ENCODE measurements at places on chromosomes 16 and 17. TPM values are rescaled to one million over a fixed set of nuclear protein-coding genes. Genes with fewer than 3 reads are reported as not detected.

DNA sequence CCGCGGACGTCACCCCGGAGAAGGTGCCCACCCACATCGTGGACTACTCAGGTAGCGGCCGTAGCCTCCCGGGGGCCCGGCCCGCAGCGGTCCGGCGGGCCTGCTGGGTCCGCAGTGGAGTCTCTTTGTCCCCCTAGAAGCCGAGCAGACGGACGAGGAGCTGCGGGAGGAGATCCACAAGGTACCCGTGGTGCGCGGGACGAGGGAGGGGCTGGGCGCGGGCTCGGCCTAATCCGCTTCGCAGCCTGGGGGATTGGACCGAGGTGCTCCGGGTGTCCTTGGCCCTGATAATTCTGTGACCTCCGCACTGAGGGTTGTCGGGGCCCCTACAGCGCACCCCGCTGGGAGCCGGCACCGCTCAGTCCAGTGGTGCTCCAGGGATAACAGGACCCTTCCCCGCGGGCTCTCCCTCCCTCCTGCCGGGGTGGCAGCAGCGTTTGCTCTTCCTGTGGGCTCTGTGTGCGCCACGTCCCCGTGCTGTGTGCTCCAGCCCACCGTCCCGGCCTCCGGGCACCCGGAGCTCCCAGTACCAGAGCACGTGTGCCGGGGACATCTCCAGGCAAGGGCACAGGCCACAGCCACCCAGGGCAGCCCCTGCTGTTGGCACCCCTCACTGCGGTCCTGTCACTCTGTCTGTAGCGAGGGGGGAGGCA is 713 bp downstream of the RHOT2 start:
- no peak for DNase-seq

DNA sequence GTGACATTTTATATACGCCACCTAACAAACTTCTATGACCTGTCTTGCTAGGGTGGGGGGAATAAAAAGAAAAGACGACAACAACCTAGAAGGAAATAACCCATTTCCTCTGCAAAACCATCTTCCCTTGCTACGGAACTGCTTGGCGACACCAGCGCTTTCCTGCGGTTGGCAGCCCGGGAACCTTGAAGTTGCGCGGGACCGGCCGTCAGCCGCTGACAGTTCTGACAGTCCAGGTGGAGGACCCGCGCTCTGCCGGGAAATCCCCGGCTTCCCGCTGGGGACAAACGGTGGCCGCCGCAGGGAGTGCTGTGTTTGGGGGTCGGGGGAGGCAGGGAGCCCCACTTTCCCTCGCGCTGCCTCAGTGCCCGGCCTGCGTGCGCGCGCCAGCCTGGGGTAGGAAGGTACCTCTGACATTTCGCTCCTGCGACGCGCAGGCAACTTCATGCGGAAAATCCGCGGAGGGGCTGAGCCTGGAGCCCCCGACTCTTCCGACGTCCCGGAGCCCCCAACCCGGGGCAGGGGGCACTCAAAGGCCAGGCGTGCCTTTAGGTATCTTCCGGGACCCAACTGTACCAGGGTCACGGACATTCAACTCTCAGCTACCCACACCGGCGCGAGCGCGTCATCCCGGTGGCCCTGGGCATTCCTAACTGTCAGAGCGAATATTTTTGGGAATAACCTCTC is 516 bp downstream of the SLC16A6 start:
- peak overlapping the region; percentile 88 for H3K27ac ChIP-seq
- H3K4me1 ChIP-seq: peaks cover 13% of the 10 kb centered on the region
- peak; percentile 44 for DNase-seq

- peaks cover 3% of the 10 kb centered on the region for H3K4me1 ChIP-seq
- no peak overlapping the region for H3K4me3 ChIP-seq
- no peak for DNase-seq
- no peak overlapping the region for H3K27ac ChIP-seq
Measured at GRCh38 chr16:4747906-4748681, 13.8 kb downstream of the DNAAF8 start.

DNA sequence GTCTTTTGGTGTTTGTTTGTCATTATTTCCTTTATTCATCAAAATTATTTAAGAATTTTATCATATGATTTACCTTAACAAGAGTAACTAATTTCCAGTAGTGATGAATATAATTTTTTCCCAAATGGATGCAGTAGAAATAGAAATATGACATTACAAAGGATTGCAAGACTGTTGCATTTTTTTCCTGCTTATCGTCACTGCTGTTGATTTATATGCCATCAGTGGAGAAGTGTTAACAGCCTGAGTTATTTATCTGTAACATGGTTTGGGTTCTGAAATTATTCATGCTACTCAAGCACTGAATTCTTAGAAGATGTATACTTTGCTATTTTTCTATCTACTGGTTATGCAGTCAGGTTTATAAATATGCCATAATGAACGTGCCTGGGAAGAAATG is 68.6 kb downstream of the TMEM100 start:
- no peaks in the 10 kb centered on the region for H3K4me1 ChIP-seq
- no peaks in the 10 kb centered on the region for H3K36me3 ChIP-seq
- no peak overlapping the region for H3K27ac ChIP-seq

DNA sequence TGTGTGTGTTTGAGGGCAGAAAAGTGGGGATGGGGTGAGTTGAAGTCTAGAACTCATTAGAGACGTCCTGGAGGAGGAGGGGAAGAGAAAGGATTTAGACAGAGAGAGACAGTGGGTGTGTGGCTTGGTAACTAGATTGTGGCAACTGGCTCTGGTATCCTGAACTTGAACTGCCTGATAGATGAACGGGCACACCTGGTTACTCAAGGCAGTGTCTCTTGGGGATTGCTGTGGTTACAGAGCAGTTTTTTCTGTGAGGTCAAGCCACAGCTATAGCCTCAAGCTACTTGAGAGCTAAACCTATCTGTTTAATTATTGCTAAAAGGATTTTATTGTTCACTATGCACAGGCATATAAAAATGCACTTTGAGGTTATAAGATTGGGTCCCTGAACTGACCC is 29.8 kb upstream of the MYH2 start:
- no peaks in the 10 kb centered on the region for H3K27me3 ChIP-seq
- H3K4me1 ChIP-seq: no peaks in the 10 kb centered on the region
- no peak for DNase-seq
- H3K27ac ChIP-seq: peak overlapping the region; percentile 41

DNA sequence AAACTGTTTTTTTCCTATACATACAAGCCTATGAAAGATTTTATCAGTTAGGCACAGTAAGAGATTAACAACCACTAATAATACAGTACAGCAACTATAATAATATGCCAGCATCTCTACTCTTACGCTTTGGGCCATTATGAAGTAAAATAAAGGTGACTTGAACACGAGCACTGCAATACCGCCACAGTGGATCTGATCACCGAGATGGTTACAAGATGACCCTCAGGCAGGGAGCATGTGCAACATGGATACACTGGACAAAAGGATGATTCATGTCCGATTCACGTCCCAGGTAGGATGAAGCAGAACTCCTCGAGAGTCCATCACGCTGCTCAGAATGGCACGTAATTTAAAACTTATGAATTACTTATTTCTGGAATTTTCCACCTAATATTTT is 10.5 kb downstream of the PELP1 start:
- no peak overlapping the region for H3K27ac ChIP-seq
- no peaks in the 10 kb centered on the region for H3K27me3 ChIP-seq
- no peak for DNase-seq
- H3K4me1 ChIP-seq: no peaks in the 10 kb centered on the region
- no peak overlapping the region for H3K4me3 ChIP-seq
- H3K36me3 ChIP-seq: peaks cover 16% of the 10 kb centered on the region

GRCh38 chr17:46958041-46958591 is 20.9 kb downstream of the RPRML start:
- H3K4me1 ChIP-seq: no peaks in the 10 kb centered on the region
- no peak for DNase-seq
- no peaks in the 10 kb centered on the region for H3K36me3 ChIP-seq
- no peak overlapping the region for H3K4me3 ChIP-seq
- no peaks in the 10 kb centered on the region for H3K27me3 ChIP-seq

GRCh38 chr17:21298056-21298982 is 13.8 kb downstream of the MAP2K3 start:
- DNase-seq: no peak
- H3K36me3 ChIP-seq: no peaks in the 10 kb centered on the region
- H3K27ac ChIP-seq: peak overlapping the region; percentile 96
- no peaks in the 10 kb centered on the region for H3K27me3 ChIP-seq

- peaks cover 22% of the 10 kb centered on the region for H3K4me1 ChIP-seq
- H3K27ac ChIP-seq: no peak overlapping the region
- no peaks in the 10 kb centered on the region for H3K27me3 ChIP-seq
- H3K36me3 ChIP-seq: no peaks in the 10 kb centered on the region
- no peak overlapping the region for H3K4me3 ChIP-seq
- DNase-seq: no peak
Measured at GRCh38 chr17:15303851-15304250, 37.5 kb downstream of the TEKT3 start.

- H3K4me3 ChIP-seq: no peak overlapping the region
- peaks cover 5% of the 10 kb centered on the region for H3K27me3 ChIP-seq
- no peaks in the 10 kb centered on the region for H3K4me1 ChIP-seq
- no peak for DNase-seq
- H3K36me3 ChIP-seq: no peaks in the 10 kb centered on the region
Measured at GRCh38 chr17:10166176-10166935, 32.0 kb downstream of the GAS7 start.

GRCh38 chr17:5897275-5897911 is 172.8 kb upstream of the WSCD1 start:
- no peaks in the 10 kb centered on the region for H3K36me3 ChIP-seq
- DNase-seq: no peak
- no peak overlapping the region for H3K4me3 ChIP-seq
- H3K27ac ChIP-seq: no peak overlapping the region

DNA sequence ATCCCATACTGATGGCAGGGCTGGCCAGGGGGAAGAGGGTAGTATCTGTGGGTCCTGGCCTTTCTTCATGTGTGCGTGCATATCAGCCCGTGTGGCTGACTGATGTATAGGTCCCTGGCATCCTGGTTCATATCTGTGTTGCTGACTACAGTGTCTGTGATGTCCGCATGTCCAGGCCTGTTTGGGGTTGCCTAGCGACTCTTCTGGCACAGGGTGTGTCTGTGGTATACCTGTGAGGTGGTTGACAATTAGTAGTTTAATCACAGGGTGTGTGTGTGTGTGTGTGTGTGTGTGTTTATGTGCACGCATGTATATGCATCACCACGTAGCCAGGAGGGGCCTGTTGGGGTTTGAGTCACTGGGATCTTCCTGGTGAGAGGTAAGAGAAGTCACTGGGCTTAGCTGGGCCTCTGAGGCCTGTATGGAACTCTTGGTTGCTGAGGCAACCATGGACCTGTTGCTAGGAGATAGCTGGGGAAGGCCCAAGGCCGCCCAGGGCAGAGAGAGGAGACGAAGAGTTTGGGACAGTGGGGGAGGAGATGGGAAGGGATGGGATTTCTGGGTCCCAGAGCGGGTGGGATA is 603 bp upstream of the TMEM95 start:
- DNase-seq: no peak
- no peak overlapping the region for H3K4me3 ChIP-seq
- peaks cover 31% of the 10 kb centered on the region for H3K4me1 ChIP-seq
- H3K27me3 ChIP-seq: no peaks in the 10 kb centered on the region
- H3K36me3 ChIP-seq: no peaks in the 10 kb centered on the region
- H3K27ac ChIP-seq: no peak overlapping the region

DNA sequence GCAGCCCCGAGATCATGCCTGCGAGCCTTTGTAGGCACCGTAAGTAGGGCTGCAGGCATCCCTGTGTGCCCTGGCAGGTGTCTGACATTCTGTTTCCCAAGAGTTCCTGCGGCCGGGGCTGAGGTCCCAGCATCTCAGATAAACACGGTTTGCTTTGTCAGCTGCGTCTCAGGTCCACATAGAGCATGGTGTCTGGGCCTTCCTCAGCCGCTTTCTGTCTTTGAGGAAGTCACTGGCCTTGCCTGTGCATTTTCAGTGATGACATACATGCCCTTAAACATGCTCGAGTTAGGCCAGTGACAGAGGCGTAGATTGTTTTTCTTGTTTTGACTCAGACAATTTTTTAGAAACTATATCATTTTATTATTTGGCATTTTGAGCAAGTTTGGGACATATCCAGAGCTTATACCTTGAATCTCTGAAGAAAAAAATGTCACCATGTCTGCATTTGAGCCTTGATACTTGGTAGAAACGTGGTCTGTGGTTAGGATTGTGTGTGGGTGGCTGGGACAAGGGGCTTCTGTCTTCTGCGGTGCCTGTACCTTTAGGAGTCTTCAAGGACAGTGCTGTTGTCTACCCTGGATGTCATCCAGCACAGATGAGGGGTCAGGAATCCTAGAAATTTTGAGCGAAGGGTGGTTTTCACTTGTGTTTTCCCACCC is 105.8 kb downstream of the SNX29 start:
- no peak overlapping the region for H3K4me3 ChIP-seq
- H3K36me3 ChIP-seq: peaks cover 16% of the 10 kb centered on the region
- H3K27ac ChIP-seq: no peak overlapping the region

- H3K36me3 ChIP-seq: no peaks in the 10 kb centered on the region
- H3K27ac ChIP-seq: no peak overlapping the region
- H3K4me1 ChIP-seq: no peaks in the 10 kb centered on the region
- no peak overlapping the region for H3K4me3 ChIP-seq
- DNase-seq: no peak
- H3K27me3 ChIP-seq: no peaks in the 10 kb centered on the region
Measured at GRCh38 chr17:73571511-73572130, 72.6 kb downstream of the SDK2 start.

DNA sequence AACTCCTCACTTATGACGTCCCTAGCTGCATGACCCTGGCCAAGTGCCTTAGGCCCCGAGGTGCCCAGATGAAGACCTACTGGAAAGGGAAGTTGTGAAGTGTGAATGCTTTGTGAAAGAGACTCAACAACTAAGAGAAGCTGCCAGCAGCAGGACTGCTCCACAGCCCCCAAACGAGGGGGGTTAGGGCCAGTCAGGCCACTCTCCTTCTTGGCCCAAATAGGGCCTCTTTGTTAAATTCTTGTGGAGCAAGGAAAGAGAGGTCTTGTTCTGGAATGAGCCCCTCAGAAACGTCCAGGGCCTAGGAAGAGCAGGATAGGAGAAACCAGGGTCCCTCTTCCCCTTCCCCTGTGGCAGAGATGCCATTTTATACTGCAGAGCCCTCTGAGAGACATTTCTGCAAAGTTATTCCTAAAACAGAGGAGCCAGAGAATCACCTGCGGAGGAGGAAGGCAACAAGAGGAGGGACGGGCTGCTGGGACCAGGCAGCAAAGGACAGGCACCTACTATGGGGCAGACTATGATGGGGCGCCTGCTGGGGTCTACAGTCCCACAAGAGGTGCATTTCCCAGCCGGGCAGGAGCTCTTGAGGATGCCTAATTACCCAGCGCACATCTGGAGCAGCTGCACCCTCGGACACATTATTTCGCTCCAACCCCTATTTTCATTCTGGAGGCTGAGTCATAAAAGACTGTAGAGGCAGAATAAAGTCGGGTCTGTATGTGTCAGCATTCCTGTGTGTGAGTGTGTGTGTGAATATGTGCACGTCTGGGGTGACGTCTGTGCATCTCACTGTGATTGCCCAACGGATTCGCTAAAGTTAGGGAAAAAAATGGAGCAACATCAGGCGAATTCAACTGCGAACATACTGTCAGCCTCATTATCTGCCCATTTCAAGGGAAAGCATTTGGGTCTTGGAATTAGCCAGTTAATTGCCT is 11.4 kb upstream of the HOXB9 start:
- no peak for DNase-seq
- H3K27ac ChIP-seq: no peak overlapping the region
- no peaks in the 10 kb centered on the region for H3K36me3 ChIP-seq
- H3K4me1 ChIP-seq: no peaks in the 10 kb centered on the region
- peaks cover 100% of the 10 kb centered on the region for H3K27me3 ChIP-seq

Gene SMTNL2
- total RNA-seq: 588 TPM

Gene GH1
- total RNA-seq: not detected

Gene C16orf74
- total RNA-seq: 1.3 TPM

Gene SULT1A4
- 9.7 TPM for total RNA-seq

Gene TNFRSF17
- not detected for total RNA-seq

Gene CALB2
- total RNA-seq: 3.2 TPM

Gene ASIC2
- total RNA-seq: not detected

Gene ITGAE
- total RNA-seq: 25.0 TPM

Gene CACNA1G
- total RNA-seq: 0.09 TPM

Data from gastrocnemius medialis (tissue), 4 donors.